NCI-H510A (cell line): ENCODE measurements at places on chromosomes 12 and 14.

- DNase-seq, result no peak
Measured at GRCh38 chr12:15546102-15546701, 223.9 kb downstream of the PTPRO start.

- no peak for DNase-seq
Measured at GRCh38 chr12:22935501-22935900, 310.5 kb downstream of the ETNK1 start.

DNA sequence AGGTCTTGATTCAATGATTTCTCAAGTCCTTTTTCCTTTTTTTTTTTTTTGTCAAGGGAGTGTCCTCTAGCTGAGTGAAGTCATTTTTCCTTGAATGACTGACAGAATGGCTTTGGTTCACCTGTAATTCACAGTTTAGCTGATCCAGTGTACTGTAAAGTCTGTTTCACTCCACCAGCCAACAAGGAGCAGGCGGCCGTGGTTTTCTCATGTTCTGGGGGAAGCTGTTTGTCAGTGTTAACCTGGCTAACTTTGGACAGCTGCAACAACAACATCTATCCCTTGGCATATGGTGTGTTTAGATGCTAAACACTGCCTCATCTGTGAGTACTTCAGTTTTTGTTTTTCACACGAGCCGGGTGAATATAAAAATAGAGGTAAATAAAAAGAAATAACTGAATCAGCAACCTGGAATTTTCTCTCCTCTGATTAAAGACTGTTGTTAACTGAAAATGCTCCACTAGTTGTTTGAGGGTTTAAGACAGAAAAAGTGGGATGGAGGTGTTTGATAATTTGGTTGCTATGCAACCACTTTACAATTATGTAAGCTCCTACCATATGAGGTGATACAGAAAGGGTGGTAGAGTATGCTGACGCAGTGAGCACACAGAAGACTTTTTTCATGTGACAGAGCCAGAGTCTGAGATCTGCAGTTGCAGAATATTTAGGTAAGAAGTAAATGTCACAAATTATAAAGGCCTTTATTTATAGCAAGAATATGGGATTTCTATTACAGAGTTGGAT lies 50.3 kb upstream of the SLC2A13 start:
- DNase-seq, result no peak

DNA sequence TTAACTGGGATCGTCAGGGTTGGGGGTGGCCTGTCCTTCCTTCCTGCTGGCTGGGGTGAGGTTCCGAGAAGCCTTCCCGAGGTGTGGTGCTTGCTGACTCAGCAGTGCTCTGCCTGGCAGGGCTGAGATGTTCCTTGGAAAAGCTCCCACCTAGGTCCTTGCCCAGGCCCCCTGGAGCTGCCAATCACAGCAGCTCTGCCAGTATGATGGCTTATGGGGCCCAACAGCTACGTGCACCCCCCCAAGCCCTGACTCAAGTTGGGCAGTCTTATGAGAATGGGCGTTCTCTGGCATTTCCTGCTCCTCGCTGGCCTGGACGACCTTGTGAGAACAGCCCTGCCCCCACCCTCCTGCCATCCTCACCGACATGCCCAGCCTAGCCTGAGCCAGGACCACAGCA lies 292.2 kb upstream of the CRY1 start:
- DNase-seq, result no peak

DNA sequence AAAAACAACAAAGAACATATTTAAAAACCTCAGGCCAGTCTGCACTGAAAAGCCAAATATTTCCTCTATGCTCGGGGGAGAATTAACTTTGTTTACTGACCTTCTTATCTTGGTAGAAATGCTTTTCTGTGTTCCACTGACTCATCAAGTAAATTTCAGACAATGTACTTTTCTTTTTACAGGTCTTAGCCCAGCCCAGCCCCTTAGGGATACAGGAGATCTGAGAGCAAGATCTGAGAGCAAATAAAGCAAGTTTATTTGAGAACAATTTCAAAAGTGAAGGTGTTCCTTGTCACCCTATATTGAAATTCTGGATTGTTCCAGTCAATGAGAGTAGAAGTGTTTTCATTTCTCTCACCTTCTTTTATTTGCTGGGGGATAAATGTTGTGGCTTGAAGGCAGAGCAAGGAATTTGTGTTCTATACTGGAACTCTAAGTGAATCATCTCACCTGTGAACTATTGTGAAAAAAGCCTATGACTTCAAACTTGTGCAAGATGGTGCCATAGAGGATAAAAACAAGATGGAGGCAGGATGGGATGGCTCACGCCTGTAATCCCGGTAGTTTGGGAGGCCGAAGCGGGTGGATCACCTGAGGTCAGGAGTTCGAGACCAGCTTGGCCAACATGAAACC lies 7.9 kb upstream of the GPRC5A start:
- DNase-seq, result no peak

DNA sequence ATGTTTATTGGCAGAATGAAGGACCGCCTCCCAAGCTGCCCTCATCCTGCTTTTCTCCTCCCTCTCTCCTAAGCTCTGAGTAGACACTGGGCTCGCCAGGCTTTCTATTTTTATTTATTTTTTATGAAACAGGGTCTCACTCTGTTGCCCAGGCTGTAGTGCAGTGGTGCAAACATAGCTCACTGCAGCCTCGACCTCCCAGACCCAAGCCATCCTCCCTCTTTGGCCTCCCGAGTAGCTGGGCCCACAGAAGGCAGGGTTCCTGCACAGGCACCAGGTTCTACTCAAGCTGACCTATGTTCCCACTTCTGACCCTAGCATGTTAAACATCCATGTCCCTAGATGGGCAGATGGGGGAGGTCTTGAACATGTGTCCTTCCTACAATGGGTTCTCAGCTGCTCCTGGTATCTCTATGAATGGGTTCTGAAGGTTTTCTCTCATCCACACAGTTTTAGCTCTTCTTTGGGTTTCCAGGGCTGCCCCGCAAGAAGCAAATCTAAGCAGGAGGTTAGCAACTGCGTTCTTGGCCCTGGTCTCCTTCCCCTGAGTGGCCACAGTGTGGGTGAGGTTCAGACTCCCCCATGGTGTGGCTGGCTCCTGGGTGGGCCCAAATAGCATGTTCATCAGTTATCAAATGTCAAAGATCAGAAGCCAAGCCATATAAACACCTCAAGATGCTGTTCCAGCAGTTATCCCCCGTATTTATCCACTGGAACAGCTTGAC lies 167.3 kb downstream of the ZFP36L1 start:
- no peak for DNase-seq

DNA sequence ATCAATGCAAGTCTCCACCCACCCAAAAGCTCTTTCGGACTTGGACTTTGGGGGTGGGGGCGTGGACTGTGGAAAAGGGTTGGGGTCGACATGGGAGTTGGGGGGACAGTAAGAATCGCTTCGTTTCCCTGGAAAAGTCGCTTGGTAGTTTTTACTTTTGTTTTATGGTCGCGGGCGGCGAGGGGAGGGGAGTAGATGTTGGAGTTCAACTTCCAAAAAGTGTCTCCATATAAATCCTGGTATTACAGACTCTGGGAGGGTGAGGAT lies 568 bp upstream of the BCL11B start:
- no peak for DNase-seq

GRCh38 chr12:103561174-103561573 lies 25.9 kb upstream of the STAB2 start:
- DNase-seq, result no peak

GRCh38 chr12:74689071-74689655 lies 151.5 kb downstream of the ATXN7L3B start:
- DNase-seq, result no peak

- no peak for DNase-seq
Measured at GRCh38 chr12:53044896-53045695, 4.8 kb upstream of the TNS2 start.

- DNase-seq, result no peak
Measured at GRCh38 chr12:62603811-62604098, 137.1 kb downstream of the MON2 start.

DNA sequence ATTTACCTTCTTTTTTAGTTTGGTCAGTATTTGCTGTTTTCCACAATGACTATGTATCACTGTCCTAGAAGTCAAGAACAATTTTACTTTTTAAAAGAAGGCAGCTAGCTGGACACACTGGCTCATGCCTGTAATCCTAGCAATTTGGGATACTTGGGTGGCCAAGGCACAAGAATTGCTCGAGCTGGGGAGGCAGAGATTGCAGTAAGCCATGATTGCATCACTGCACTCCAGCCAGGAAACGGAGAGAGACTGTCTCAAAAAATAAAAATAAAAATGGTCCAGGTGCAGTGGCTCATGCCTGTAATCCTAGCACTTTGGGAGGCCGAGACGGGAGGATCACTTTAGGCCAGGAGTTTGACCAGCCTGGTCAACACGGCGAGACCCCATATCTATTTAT lies 28.3 kb downstream of the MDM1 start:
- no peak for DNase-seq

GRCh38 chr12:121713257-121713777 lies 765 bp downstream of the TMEM120B start:
- DNase-seq, result no peak

GRCh38 chr14:87688524-87688923 lies 304.5 kb downstream of the GALC start:
- no peak for DNase-seq

GRCh38 chr12:78928200-78929074 lies 63.9 kb downstream of the SYT1 start:
- no peak for DNase-seq

GRCh38 chr12:51533799-51534198 lies 57.2 kb upstream of the SCN8A start:
- DNase-seq, result no peak

GRCh38 chr12:109449845-109450532 lies 27.1 kb downstream of the KCTD10 start:
- no peak for DNase-seq

- no peak for DNase-seq
Measured at GRCh38 chr12:24997970-24998582, 49.2 kb upstream of the BCAT1 start.

GRCh38 chr14:91396959-91397815 lies 20.4 kb downstream of the CCDC88C start:
- DNase-seq, result peak; percentile 35

DNA sequence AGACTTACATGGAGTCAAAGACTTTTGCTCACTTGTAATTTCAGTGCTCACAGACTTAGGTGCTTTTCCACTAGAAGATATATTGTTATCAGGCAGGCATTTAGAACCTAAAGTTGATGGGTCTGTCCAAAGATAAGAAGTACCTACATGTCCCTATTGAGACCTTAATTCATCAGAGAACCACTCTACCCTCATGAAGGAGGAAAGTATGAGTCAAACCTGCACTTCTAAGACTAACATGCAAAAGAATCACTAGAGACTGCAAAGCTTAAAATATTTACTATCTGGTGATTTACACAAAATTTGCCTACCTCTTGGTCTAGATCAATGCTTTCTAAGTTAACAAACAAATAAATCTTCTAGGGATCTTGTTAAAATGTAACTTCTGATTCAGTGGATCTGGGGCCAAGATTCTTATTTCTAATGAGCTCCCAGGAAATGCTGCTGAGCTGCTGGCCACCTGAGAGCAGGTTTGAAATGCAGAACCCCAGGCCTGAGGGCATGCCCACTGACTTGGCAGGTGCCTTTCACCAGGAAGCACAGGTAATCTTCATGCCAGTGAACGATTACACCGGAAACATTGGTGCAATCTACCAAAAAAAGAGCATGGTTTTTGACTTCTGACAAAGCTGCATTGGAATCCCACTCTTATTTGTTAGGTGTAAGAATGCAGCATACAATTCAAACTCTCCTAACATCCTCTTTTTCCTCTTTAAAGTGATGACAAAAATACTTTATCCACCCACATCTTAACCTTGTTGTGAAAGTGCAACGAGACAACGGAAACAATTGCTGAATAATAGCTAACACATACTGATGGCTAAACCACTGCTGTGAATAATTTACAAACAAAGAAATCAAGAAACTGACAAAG lies 214.2 kb downstream of the ADAMTS20 start:
- DNase-seq, result no peak

DNA sequence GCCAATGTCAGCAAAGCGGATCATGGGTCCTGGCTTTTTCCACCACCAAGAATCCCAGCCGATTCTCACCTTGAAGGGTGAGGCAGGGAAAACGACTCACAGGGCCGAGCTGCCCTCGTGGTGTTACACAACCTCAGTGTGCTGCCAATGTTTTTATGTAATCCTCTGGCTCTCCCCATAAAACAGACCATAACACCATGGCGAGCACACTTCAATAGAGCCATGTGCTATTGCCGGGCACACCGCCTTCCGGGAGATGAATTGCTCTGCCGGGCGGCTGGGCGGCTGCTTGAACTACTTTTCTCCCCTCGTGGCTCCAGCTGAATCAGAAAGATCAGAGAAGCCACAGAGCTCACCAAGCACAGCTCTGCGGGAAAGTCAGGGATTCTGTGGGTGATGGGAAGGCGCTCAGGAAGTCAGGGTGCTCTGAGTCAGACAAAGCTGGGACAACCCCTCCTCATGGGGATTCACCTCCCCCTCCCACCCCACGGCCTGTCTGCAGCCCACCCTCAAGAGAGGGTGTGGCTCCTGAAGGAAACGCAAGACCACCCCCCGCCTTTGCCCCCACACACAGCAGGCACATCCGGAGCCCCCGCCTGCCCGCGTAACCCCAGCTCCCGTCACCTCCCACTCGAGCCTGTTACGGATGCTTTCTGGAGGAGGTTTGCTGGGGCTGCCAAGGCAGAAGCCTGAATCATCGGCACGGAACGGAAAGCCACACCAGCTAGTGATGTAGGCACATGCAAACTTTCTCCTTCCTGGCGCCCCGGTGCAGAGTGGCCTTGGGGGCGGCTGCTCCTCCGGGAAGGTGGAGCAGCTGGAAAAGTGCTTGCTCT lies 1.8 kb downstream of the GALNT9 start:
- no peak for DNase-seq

- DNase-seq, result no peak
Measured at GRCh38 chr14:95250936-95251335, 68.8 kb downstream of the CLMN start.

GRCh38 chr12:123900871-123901376 lies 71.7 kb downstream of the CCDC92 start:
- peak; percentile 41 for DNase-seq

DNA sequence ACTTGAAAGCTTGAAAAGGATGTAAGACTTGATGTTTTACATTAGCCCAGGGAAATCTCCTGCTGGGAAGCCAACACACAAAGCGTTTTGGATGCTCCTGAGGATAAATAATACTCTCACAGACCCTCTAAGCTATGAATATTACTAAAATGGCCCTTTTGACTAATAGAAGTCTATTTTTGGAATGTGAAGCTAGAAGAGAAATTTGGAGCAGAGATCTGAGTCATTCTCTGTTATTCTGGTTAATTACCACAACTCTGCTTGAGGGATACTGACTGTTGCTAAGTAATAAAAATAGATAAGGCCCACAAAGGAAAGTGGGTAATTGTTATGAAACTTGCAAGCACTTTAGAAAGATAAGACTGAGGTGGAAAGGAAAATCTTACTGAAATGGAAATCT lies 346.2 kb upstream of the STXBP6 start:
- DNase-seq, result no peak

- no peak for DNase-seq
Measured at GRCh38 chr14:100472491-100472890, 114.7 kb downstream of the BEGAIN start.

GRCh38 chr14:101226603-101227425 lies 323.3 kb upstream of the RTL1 start:
- DNase-seq, result no peak

DNA sequence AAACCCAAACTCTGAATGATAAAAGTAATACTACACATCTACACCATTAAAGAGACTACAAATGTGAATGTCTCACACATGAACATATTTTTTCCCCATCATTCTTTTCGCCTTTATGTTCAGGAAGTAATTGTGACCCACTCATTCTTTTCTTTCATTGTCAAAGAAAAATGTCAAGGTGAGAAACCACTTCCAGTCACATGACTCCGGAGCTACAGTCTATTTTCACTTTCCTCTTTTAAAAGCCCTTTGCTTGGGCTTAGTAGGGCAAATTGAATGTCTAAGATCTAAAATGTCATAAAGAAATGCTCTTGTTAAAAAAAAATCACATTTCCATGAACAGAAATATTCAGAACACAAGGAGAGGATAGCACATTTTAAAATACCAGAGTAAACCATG lies 461.3 kb downstream of the SOX5 start:
- DNase-seq, result no peak
